ENCODE measurements at places on chromosomes 16 and 17.

GRCh38 chr16:31452631-31453106 lies 6.6 kb upstream of the ARMC5 start:
- DNase-seq = peak; percentile 77

- DNase-seq = no peak
Measured at GRCh38 chr16:67186550-67186950, 2.8 kb upstream of the MATCAP1 start.

- DNase-seq = no peak
Measured at GRCh38 chr17:82596837-82597672, 51.2 kb downstream of the WDR45B start.

GRCh38 chr17:4837471-4838308 lies 4.5 kb downstream of the MINK1 start:
- no peak for DNase-seq

GRCh38 chr17:1515640-1516387 lies 598 bp downstream of the INPP5K start:
- peak; percentile 57 for DNase-seq

DNA sequence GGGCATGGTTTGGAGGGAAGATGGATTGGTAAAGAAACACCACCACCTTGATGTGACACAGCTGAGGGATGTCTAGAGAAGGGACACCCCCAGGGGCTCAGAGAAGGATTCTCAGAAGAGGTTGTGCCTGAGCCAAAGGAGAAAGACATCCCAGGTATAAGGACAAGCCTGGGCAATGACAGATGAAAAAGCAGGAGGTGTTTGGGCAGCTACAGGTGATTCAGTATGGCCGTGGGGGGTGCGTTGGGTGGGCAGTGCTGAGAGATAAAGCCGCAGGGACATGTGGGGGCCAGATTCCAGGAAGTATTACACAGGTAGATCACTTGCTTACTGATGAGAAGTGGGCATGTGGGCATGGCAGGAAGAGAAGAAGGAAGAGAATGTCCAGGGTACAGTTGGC lies 7.0 kb downstream of the TMEM95 start:
- no peak for DNase-seq
